ENCODE measurements at places on chromosomes 2 and 18.

DNA sequence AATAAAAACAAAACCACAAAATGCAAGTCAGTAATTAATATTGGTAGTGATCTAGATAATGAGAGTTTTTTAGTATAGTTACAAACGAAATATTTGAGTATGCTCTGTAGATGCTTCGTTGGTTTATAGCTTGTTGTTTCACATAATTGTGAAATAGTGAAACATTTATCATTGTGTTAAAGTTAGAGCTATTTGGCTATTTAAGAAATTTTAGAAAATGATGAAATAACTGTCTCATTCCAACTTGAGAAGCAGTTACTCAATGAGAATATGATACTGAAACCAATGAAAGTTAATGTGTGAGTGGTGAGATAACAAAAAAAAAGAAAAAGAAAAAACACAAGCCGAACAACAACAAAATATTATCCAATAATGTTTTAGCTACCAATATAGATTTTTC lies 475.6 kb upstream of the ZEB2 start:
- no peak for DNase-seq

DNA sequence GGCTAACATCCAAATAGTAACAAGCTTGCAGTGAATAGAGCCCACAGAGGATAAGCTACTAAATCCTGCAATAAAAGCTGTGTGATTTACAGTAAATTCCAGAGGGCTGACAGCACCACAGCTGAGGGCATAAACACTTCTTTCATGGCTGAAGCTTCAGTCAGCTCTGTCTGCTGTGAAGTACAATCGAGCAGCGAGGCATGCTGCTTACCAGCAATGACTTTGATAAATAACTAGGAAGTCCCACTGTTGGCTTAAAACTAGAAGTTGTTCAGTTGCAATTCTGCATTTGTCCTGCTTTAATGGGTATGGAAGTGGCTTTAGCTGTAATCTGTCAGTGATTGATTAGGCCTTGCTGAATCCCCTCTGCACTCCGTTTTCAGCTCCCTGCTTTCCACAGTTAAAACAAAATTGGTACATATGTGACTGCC lies 65.2 kb upstream of the FIGN start:
- peak; percentile 92 for DNase-seq

GRCh38 chr2:111032721-111033429 lies 87.8 kb upstream of the BCL2L11 start:
- no peak for DNase-seq

DNA sequence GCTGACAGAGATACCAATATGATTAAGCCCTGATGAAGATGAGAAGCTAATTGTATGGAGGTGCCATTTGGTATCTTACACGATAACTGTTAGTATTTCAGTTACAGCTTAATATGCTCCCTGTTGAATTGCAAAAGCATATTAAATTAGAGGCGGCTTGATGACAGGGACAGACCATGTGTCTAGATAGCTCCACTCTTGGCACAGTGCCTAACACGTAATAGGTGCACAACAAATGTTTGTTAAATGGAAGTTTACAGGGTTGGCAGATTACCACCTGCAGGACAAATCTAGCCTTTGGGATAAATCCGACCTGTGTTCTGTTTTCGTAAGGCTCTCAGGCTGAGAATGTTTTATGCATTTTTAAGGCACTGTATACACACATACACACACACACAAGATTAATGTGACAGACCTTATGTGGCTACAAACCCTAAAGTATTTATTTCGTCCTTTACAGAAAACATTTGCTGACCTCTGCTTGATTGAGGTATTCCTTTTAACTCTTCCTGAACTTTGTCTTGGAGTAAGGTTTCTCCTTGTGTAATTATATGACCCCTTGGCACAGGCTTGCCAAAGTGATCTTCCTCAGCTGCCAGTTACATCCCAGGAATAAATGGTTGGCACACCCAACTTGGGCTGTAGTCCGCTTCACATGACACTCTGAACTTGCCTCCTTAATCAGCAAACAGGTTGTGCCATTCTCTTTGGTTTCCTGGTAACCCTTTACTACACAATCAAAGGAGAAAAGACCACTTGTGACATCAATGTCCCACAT lies 348.9 kb downstream of the HRH4 start:
- no peak for DNase-seq

GRCh38 chr18:59159986-59160385 lies 20.3 kb downstream of the SEC11C start:
- DNase-seq: no peak

DNA sequence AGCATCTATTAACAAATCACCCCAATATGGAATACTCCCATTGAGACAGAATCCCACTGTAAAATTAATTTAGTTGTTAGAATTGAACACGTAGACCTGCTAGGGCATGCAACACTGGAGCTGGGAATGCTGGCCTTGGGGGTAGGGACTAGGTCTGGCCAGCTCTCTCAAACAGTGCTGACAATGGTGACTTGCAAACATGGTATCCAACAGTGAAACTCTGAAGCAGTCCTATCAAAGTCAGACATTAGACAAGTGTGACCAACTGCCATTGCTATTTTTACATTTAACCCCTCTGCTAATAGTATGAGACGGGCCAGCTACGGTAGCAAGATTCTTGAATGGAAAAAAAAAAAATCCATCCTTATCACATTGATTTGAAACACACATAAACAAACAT lies 7.2 kb downstream of the E2F6 start:
- no peak for DNase-seq

DNA sequence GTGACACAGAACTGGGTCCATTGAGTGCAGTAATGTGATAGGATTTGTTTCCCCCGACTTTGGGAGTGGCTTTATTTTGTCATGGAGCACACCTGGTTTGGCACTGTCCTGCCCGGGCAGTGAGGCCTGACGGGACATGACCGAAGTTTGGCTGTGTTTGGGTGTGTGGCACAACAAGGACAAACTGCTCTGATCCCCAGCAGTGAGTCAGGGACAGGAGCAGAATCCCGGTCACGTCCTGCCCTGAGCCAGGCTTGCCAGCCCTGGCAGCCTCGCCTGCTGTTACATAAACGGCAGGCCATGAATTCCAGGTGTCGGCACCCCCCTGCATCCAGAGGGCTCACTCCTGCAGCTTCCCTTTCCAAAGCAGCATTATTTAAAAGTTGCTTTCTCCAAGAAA lies 45.7 kb downstream of the IMPA2 start:
- DNase-seq: no peak

DNA sequence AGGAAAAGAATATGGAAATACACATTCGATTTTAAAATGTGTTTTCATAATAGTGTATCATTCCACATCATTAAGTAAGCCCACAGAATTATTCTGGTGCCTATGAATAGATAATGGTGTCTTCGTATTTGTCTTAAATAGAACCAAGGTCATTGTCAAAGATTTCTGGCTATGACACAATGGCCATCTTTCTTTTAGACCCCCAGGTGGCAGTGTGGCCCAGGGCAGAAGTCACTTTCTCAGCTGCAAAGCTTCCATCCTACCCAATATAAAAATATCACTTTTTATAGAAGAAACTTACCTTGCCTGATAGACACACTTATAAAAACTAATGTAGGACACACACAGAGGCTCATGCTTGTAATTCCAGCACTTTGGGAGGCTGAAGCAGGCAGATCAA lies 57.5 kb downstream of the ZRANB3 start:
- no peak for DNase-seq

DNA sequence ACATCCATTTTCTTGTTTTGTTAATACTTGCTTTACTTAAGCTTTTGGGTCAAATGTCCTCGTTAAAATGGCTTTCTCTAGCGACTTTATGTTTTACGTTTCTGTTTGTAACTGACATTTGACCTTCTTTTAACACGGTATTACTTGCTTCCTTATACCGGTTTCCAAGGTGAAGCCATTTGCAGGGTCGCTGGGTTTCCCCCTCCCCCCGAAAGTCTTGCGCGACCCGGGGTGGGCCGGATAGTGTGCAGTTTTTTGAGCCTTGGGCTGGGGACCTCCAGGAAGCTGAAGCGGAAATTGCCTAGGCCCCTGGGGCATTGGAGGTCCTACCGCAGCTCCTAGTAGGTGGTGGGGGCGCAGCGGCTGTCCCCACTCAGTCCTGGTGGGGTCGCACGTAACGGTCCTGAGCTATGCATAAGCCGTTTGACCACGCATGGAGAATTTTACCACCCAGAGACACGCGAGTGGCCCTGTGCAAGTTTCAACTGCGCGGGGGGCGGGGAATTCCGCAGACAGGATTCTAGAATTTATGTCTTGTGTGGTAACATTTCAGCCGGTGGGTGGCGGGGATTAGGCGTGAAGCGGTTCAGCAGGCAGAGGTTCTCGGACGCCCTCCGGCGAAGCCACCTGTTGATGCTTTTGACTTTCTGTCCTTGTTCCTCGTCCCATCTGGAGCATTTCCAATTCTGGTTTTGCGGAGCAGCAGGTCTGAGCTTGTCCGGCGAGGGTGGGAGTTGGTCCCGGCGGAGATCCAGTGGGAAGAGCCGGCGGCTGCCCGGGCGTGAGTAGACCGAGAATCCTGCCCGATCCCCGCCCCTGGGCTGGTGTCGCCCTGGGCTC lies 2.4 kb downstream of the CFLAR start:
- peak; percentile 69 for DNase-seq

GRCh38 chr2:11387843-11388242 lies 43.4 kb upstream of the ROCK2 start:
- DNase-seq: no peak

GRCh38 chr2:16655905-16656642 lies 9.6 kb downstream of the CYRIA start:
- DNase-seq: no peak

DNA sequence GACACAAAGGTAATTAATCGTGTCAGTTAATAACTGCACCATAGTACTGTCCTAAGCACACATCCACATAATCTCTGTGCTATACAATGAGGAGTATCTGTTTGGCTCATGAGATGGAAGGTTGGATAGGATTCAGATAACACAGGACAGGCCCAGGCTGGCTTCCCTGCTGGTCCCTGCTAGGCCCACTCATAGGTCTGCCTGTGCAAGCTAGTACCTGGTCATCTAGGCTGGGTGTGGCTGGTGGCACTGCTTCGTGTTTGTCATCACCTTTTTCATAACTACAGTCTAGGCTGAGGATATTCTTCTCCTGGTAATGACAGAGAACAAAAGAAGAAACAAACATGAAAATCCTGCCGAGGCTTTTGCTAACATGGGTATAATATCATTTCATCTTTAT lies 392.8 kb downstream of the TRIB2 start:
- no peak for DNase-seq

GRCh38 chr18:44709307-44710126 lies 28.8 kb downstream of the SETBP1 start:
- no peak for DNase-seq

- DNase-seq: no peak
These were observed 75.8 kb downstream of the RDH14 start for GRCh38 chr2:18484625-18485024.

DNA sequence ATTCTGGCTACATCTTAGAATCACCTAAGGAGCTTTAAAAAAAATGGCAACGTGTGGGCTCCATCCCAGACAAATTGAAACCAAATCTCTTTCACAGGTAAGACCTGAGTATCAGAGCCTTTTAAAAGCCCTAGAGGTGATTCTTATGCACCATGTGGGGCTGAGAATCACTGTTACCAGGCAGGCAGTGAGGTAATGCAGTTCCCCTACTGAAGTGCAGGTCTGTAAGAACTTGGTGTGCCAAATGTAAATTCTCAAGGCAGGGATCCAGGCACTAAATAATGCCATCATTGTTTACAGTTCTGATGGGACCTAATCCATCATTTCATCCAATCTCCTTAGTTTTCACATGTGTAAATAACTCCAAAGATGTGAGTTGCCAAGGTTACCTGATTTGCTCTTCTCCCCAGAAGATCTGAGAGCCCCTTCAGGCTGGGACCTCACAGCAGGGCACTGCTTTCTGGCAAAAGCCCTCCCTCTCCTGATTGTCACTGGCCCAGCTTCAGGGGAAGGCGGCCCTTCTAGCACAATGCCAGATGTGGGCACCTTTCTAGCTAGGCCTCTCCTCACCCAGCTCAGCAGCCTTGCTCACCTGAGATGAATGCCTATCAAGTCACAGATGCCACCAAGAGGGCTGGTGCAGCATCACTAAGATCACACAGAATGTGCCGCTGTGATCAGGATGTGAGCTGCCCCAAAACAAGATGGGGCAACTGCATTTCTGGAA lies 73.6 kb upstream of the RGPD5 start:
- DNase-seq: no peak

- DNase-seq: no peak
These were observed 117.2 kb downstream of the SPIRE1 start for GRCh38 chr18:12540751-12541150.

DNA sequence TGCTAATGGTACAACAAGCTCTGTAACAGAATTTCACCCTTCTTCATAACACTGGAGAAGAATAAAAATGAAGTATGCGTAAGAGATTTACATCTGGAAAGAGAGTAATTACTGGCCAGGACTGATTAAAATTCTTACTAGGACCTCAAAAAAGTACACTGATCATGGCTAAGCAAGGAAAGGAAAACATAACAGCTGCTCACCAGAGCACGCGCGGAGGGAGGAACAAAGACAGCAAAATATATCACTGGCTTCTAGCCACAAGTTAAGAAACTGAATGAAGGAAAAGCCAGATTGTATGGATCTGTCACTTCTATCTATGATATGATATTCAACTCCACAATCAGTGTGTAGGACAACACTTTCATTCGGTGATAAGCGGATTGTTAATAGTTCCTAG lies 15.6 kb upstream of the CYTIP start:
- no peak for DNase-seq

GRCh38 chr2:217231724-217232123 lies 371.9 kb upstream of the TNP1 start:
- no peak for DNase-seq

DNA sequence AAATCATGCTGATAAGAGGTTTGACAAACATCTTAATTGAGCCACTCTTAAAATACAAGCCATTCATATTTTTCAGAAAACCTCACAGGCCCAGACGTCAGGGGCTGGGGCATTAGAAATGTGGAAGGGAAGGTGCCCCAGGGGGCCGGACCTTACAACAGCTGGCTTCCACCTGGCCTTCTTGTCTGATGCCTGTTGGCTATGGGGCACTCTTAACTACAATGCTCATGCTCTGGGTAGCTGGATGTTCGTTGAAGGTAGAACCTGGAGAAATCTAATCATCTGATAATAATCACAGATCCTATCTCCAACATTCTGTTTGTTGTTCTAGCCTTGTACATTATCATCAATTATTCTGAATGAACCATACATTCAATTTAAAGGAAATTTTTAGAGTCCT lies 156.9 kb upstream of the SOX11 start:
- DNase-seq: no peak

- no peak for DNase-seq
These were observed 17.9 kb downstream of the SERPINB8 start for GRCh38 chr18:63987743-63988142.

Data from foreskin melanocyte (primary cell).